Adrenal gland (tissue), 19 donors: ENCODE measurements at places on chromosomes 12 and 14. TPM values are rescaled to one million over a fixed set of nuclear protein-coding genes. Genes with fewer than 3 reads are reported as not detected.

DNA sequence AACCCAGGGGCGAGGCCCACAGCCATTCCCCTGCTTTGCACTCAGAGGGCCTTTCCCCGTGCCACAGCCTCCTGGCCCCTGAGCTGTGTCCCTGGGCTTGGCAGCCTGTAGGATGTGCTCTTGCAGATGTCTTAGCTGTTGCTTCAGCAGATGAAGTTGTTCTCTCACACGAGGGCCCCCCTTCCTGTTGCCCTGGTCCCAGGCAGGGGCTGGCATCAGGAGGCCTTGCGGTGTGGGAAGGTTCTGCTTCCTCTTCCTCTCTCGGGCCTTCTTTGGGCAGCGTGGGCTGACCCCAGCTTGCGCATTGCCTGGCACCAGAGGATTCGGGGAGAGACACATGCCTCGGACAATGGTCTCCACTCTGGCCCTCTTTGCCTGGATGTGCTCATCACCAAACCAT, 12.7 kb downstream of the PROX2 start:
- H3K4me1 ChIP-seq: no peaks in the 10 kb centered on the region
- H3K36me3 ChIP-seq: no peaks in the 10 kb centered on the region

Gene FAM181A
- total RNA-seq: not detected

Gene KRT81
- total RNA-seq: 0.25 TPM

DNA sequence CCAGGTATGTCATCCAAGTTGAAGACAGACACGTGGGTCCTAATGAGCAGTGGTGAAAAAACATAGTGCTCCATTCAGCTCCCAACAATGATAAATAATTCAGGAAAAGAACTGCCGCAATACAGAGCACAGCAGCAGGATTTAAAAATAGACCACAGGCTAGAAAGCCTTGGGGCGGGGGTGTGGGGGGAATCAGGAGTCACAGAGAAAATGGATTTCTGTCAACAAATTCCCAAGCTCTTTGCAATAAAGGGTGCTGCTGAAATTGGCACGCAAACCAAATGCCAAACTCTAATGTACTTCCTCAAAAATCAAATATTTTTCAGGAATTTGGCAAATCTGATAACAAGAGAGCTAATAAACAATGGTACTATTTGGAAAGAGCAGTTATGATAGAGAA, 58.6 kb downstream of the R3HDM2 start:
- H3K4me3 ChIP-seq: no peak overlapping the region
- no peak overlapping the region for H3K27ac ChIP-seq

DNA sequence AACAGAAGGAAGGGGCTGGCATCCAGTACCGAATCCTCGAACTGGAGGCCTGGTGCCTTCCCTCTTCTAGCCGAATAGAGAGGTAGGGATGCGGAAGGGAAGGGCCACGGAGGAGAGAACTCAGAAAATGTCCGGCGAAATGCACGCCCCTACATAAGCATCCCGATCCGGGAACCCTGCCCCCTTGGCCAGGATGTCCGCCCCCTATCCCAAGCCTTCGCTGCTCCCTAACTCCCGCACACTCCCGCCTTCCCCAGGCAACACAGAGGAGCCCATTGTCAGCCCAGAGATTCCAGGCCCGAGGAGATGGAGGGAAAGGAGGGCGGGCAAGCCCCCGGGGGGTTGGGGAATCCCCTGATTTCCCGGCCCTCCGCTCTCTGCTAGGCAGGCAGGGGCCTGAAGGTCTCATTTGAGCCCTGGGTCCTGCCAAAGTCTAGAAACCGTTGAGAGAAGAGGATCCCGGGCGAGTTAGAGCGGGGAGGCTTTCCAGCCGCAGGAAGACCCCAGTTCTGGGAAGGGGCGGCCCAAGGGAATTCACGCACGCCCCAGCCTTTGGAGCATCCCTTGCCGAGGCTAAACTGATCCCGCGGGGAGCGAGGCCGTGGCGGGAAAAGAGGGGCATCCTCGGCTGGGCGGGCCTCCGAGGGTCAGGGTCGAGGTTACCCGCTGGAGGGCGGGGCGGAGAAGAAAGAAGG, 569 bp upstream of the ARHGEF40 start:
- H3K4me1 ChIP-seq: peaks cover 25% of the 10 kb centered on the region
- no peaks in the 10 kb centered on the region for H3K27me3 ChIP-seq
- no peak for DNase-seq
- peaks cover 17% of the 10 kb centered on the region for H3K36me3 ChIP-seq
- H3K4me3 ChIP-seq: no peak overlapping the region

GRCh38 chr12:29783773-29784666, at the start of gene TMTC1:
TSS of gene TMTC1 (minus strand) at chr12:29783942. CDS start at chr12:29783751, 191 bp downstream.
- DNase-seq: peak; percentile 69
- H3K27me3 ChIP-seq: no peaks in the 10 kb centered on the region
- H3K4me1 ChIP-seq: peaks cover 10% of the 10 kb centered on the region
- H3K27ac ChIP-seq: peak within 1 kb of the TSS; percentile 66
- H3K4me3 ChIP-seq: peak within 1 kb of the TSS; percentile 67
- no peaks in the 10 kb centered on the region for H3K36me3 ChIP-seq

Gene TRMT61A
- total RNA-seq: 12.7 TPM

Gene IQSEC3
- total RNA-seq: 0.23 TPM

GRCh38 chr14:61188978-61189808, 91.9 kb downstream of the TMEM30B start:
- H3K27me3 ChIP-seq: no peaks in the 10 kb centered on the region
- DNase-seq: peak; percentile 61
- no peak overlapping the region for H3K4me3 ChIP-seq
- H3K36me3 ChIP-seq: no peaks in the 10 kb centered on the region
- no peaks in the 10 kb centered on the region for H3K4me1 ChIP-seq
- peak overlapping the region; percentile 40 for H3K27ac ChIP-seq

Gene OTX2
- not detected for total RNA-seq

DNA sequence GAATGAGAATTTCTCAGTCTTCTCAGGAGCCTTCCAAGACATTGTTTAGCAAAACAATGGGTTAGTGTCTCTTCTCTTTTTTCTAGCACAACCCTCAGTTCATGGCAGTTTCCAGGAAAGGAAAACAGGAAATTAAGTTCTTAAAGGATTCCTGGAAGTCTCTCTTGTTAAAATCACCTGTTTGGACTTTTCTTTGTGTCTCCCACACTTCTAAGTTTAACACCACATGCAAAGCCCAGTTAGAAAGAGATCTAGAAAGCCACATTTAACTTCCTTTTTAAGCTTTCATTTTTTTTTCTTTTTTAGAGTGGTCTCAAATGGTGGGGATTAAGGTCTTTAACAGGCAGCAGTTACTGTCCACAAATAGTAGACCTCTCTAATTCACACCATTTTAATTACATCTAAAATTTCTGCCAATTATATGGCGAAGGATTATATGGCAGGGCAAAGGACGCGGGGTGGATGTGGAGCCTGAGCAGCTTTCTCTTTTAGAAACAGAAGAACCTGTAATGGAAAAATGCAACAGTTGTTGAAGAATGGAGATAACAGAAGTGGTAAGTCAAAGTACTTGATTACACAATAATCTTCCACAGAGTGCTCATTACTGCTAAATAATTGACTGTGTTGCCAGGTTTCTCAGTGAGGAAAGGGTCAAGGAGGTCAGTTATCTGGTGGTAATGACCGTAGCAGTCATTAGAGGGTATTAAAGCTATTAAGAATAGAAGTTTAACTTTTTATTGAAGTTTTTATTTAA, 298.6 kb downstream of the AKAP6 start:
- no peak overlapping the region for H3K4me3 ChIP-seq
- H3K4me1 ChIP-seq: no peaks in the 10 kb centered on the region
- no peaks in the 10 kb centered on the region for H3K36me3 ChIP-seq
- no peak for DNase-seq
- no peak overlapping the region for H3K27ac ChIP-seq

Gene FOXA1
- total RNA-seq: 0.13 TPM

Gene RTL1
- 5.9 TPM for total RNA-seq
